ENCODE measurements at places on chromosomes 7 and 10.

DNA sequence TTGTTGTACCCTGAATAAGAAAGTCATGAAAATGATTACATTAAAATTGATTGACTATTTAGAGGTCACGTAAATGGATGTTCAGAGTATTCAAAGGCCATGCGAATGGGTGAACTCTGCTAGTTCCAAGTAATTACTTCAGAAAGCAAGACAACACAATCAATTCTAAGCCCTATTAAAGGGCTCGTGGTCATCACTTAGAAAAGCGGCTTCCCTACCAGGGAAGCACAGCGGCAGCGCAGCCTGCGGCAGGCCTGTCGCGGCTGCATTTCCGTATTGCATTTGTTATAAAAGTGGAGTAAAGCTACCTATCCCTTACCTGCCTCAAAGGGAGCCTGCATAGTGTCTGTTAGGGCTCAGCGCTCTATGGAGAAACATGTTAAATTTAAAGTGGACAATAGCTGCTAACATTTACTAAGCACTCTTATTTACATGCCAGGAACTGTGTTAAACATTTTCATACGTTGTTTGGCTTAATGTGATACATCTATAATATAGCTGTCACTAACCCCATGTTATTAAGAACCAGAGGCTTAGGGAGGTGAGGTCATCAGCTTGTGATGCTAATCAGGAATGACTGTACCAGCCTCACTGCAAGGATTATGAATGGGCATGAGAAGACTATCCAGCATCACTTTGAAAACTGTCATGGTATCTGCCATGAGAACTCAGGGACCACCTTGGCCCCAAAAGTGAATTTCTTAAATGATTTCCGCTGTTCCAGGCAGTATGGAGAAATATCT, 187.5 kb downstream of the CELF2 start:
- peak; percentile 31 for DNase-seq

DNA sequence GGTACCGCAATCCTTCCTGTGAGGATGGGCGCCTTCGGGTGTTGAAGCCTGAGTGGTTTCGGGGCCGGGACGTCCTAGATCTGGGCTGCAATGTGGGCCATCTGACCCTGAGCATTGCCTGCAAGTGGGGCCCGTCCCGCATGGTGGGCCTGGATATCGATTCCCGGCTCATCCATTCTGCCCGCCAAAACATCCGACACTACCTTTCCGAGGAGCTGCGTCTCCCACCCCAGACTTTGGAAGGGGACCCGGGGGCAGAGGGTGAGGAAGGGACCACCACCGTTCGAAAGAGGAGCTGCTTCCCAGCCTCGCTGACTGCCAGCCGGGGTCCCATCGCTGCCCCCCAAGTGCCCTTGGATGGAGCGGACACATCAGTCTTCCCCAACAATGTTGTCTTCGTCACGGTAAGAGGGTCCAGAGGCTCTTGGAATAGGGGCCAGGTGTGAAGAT, 1.7 kb downstream of the MEPCE start:
- no peak for DNase-seq

DNA sequence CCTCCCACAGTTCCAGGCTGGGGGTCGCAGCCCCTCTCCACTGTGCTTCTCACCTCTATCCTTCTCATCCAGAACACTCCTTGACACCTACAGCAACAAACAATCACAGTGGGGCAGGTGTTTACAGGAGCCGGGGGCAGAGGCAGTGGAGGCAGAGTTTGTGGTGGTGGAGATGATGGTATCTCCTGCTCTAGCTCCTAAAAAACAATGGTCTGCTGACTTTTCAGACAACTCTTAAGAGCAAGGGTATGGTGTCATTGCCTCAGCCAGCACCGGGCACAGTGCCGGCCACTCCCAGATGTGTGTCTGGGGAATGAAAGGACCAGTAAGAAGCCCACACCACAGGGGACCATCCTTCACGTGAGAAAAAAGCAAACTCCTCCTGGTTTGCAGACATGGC, 36.3 kb upstream of the ANTXRL start:
- DNase-seq = no peak

- no peak for DNase-seq
Observed at GRCh38 chr7:43689115-43689514, 40.2 kb downstream of the COA1 start.

GRCh38 chr7:20514364-20514763, 101.1 kb upstream of the ABCB5 start:
- peak; percentile 25 for DNase-seq

DNA sequence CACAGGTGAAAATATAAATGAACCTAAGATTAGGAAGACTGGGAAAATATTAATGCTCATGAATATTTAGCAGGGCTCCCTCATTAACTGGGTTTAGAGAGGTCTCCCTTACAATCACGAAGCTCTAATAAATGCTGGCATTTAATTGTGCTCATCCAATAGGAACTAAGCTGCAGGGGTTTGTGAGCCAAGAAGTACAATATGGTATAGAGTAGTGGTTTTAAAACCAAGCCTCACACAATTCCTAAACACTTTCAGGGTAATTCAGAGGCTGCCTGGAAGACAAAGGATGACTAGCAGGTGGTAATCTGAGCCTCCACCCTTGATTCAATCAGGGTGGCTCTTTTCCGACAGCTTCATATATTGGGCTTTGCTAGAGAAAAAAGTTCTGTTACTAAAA, 103.3 kb downstream of the GPAM start:
- no peak for DNase-seq

GRCh38 chr10:19730167-19730906, 85.9 kb upstream of the PLXDC2 start:
- peak; percentile 65 for DNase-seq

DNA sequence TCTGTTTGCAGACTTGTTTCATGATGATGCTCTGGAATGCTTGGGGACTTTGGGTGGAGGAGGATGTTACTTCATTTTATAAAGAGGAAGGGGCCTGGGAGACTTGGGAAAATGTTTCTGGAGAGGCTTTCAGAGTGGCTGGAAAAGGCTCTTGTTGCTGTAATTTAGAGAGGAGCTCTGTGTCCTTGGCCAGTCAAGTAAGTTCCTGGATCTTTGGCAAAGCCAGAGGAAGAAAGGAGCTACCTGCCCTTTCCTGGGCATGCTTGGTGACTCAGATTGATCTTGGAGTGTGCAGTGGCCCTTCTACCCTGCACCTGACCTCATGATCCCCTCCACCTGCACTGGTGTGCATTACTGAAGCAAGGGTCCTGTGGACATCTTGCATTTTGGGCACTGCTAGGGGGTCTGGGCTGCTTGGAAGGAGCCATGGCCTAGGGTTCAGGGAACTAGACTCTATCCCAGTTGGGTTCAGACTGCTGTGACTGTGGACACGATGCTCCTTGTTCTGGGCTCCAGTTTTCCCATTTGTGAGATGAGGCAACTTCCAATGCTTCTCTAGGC, 56.1 kb downstream of the ADCYAP1R1 start:
- DNase-seq = no peak

DNA sequence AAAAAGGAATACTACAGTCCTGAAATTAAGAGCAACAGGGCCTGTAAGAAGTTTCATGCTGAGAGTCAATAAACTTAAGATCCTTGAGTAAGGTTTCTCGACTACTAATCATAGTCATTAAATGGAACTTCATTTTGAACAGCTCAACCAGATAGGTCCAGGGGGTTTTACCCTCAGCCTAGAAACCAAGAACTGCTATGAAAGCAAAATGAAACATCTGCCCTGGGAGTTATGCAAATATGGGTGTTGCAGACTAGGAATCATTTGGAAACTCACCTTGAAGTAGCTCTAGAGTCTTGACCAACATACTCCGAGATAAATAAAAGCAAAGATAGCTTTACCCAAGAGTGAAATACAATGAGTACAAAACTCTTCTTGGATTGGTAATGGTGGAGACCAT, 128.0 kb downstream of the HGF start:
- no peak for DNase-seq

DNA sequence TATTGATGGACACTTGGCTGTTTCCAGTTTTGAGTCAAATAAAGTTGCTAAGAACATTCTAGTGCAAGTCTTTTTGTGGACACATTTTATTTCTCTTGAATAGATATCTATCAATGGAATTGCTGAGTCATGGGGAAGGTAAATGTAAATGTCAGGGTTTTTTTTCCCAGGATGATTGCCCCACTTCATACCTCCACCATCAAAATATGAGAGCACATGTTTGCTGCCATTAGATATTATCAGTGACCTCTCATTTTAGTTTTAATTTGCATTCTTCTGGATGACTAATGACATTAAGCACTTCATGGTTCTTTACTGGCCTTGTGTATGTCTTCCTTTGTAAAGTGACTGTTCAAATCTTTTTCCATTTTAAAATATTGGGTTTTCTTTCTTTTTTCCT, 45.7 kb downstream of the PAPSS2 start:
- DNase-seq = peak; percentile 46

GRCh38 chr7:74032624-74033371, 4.8 kb downstream of the ELN start:
- DNase-seq = peak; percentile 41

DNA sequence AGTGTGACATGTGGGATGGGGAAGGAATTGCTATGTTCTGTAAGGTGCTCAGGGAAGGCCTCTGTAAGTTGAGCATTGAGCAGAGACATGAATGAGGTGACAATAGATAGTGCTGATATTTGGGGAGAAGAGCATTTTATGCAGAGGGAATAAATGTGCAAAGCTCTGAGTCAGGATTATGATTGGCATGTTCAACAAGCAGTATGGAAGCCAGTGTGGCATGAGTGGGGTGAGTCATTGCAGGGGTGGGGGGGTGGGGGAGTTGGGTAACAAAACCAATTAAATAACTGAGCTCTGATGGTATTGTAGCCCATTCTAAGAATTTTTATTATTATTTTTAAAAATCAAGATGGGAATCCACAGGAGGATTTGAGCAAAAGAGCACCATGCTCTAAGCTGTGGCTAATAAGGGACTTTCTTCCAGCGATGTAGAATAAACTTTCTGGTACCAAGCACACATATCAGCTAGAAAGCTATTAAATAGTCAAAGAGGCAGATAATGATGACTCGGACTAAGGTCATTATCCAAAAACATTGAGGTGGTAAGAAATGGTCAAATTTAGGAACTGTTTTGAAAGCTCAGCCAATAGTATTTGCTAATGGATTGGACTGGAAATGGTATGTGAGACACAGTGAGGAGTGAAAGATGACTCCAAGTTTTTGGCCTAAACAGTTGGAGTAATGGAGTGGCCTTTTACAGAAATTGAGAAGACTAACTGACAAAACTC, 96.4 kb downstream of the PRKG1 start:
- peak; percentile 40 for DNase-seq

- no peak for DNase-seq
Observed at GRCh38 chr10:110423650-110424049, 74.1 kb upstream of the DUSP5 start.

DNA sequence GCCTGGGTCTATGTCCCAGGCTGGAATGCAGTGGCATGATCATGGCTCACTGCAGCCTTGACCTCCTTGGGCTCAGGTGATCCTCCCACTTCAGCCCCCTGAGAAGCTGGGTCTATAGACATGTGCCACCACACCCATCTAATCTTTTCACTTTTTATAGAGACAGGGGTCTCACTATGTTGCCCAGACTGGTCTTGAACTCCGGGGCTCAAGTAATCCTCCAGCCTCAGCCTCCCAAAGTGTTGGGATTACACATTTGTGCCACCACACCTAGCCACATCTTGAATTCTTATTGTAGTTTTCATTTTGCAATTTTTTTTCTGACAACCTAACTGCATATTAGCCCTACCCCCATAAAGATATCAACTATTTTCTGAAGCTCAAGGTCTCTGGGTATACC, 18.4 kb upstream of the COL1A2 start:
- DNase-seq = peak; percentile 19

- no peak for DNase-seq
Observed at GRCh38 chr10:60950300-60950699, 6.3 kb upstream of the RHOBTB1 start.

GRCh38 chr10:90846746-90847145, 11.1 kb downstream of the HTR7 start:
- peak; percentile 64 for DNase-seq

DNA sequence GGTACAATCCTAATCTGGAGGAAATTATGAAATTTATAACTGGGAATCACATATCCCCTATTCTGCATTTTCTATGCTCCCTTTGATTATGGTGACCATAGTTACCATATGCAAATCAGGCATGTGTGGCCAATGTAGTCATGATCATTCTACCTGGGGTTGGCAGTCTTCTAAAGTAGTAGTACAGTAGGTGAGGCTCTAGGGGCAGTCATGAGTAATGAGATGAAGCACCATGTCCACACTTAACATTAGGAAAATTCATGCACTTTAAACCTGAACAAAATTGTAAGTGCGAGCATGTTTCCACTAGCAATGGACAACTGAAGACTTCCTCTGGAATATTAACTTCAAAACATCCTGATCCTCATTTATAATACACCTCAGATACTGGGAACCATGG, 545.9 kb downstream of the SUGCT start:
- peak; percentile 38 for DNase-seq

DNA sequence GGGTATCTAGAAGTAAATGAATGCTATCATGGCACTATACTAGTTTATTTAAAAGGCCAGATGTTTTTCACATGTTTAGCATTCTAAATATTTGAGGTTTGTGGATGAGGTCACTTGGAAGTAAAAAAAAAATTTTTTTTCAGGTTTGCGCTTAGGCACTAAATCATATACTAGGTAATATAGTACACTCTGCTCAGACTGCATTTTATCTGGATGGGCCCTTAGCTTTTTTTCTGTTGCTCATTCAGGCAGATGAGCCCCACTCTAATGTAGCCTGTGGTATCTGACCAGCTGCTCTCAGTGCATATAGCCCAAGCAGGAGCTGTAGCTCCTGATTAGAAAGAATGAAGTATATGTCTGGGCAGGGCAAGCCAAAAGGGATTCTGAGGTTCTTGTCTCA, 210.1 kb downstream of the AUTS2 start:
- DNase-seq = peak; percentile 26

- DNase-seq = no peak
Observed at GRCh38 chr7:37089972-37090371, 358.7 kb downstream of the ELMO1 start.

DNA sequence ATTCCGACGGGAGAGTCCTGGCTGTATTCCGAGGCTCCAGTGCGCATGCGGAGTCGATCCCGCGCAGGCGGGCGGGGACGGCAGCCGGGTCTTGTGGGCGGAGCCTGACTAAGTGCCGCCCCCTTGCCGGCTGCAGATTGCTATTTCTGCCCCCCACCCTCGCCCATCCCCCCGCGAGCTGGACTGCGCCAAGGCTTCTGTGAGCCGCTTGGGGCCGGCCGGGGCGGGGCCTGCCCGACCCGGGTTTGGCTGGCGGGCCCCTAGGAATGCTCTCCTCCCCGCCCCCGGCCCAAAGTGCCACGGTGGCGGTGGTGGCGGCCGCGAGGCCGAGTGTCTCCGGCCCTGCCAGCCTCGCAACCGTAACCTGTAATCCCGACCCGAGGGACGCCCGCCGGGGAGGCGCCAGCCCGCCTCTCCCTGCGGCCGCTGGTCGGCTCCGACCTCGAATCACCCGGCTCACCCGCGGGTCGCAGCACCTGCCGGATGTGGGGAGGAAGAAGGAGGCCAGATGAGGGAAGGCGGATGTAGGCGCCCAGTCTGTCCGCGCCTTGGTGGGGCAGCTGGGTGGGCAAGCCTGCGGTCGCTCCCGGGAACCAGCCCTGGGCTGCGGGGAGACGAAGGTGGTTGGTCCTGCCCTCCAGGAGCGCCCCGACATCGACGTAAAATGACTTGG, 702 bp upstream of the KAZALD1 start:
- DNase-seq = peak; percentile 94

- DNase-seq = no peak
Observed at GRCh38 chr10:60848680-60849079, 70.4 kb downstream of the CDK1 start.

All from GM23248 (cell line).